ENCODE measurements at places on chromosomes 12 and 14.

DNA sequence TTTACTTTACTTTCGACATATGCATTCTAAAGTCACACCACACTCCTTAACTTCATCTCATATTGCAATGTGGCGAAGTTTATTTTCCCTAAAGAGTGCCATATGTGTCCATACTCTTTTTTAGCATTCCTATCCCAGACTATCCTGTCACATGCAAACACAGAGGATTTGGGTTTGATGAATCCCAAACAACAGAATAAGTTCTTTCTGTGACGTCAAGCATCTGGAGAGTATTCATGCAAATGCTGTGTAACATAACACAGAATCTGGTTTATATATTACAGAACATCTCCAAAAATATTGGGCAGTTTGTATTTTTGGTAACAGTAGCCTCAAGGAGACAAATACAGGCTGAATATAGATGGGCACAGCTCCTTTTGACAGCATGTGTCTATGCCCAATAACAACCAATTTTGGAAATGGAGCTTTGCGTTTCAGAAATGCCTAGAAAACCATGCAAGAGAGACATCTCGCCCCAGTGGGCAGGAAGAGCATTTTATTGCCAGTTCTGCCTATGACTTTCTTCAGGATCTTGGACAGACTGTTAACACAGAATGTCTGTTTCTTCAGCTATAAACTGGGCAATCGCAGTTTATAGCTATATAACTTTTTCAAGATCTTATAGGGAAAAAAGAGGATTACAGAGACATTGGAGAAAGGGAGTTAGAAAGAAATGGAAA is 190.8 kb downstream of the ADAMTS20 start:
- DNase-seq: no peak

DNA sequence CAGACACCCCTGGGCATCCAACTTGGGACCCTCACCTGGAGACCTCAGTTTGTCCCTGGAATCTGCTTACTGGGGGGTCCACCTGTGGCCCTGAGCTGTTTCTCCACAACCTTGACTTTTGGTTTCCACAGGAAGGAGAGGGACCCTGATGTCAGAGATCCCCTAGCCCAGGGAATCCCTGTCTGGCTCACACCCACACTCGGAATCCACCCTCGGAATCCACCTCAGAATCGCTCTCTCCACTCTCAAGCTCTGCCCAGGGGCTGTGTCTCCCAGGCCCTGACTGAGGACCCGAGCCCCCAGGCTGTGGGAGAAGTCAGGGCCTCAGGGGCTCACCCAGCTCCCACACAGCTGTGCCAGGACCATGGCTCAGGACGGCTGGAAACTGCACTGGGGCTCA is 17.4 kb downstream of the LTBP2 start:
- no peak for DNase-seq

DNA sequence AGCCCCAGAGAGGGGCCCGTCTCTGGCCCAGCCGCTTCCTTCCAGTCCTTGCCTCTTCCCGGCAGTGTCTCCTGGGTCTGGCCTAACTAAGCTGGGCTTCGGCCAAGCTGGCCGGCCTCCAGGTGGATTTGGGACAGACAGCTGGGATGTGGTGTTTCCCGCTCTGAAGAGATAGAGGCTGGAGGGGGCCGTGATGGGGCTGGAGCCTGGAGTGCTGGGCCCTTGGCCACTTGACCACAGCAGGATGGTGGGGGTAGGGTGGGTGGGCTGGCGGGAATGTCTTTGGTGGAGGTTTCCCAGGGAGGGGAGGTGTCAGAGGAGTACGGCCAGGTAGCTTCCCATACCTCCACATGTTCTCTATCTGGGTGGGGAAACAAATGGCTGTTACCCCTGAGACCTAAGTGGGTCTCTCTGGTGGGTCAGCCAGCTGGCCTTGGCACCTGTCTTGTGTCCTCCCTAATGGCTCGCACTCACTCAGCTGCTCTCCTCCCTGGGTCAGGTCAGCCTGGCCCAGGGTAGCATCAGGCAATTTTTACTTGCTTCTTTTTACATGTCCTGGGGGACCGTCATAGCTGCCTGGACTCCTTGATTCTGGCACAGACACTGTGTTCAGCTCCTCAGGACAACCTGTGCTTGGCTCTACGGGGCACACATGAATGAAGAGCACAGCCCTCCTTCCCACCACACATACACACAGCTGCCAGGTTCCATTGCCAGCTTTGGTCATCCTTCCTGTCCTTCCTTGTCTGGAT is 19.8 kb upstream of the PGF start:
- no peak for DNase-seq

- DNase-seq: no peak
These were observed 53.7 kb downstream of the FBXL14 start for GRCh38 chr12:1540690-1541089.

- DNase-seq: no peak
These were observed 18.6 kb upstream of the RERGL start for GRCh38 chr12:18108611-18109010.

- peak; percentile 56 for DNase-seq
These were observed 201.9 kb upstream of the FOXN3 start for GRCh38 chr14:89618811-89619551.

DNA sequence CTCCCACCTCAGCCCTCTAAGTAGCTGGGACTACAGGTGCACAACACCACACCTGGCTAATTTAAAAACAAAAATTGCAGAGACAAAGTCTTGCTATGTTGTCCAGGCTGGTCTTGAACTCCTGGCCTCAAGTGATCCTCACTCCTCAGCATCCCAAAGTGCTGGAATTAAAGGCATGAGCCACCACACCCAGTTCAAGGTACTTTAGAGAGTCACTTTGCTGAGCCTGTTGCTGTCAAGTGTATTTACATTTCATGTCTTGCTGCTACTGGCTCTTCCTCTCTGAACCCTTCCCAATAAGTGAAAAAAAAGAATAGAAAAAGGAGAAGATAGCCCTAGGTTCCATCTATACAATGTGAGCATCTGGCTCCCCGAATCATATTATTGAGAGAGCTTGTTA is 38.4 kb downstream of the SLCO1A2 start:
- no peak for DNase-seq

- no peak for DNase-seq
These were observed 63.2 kb downstream of the NAV3 start for GRCh38 chr12:77893918-77894317.

GRCh38 chr12:114815026-114815795 is 131.2 kb upstream of the TBX3 start:
- DNase-seq: no peak

- DNase-seq: no peak
These were observed 101.5 kb downstream of the GPR135 start for GRCh38 chr14:59363531-59364226.

DNA sequence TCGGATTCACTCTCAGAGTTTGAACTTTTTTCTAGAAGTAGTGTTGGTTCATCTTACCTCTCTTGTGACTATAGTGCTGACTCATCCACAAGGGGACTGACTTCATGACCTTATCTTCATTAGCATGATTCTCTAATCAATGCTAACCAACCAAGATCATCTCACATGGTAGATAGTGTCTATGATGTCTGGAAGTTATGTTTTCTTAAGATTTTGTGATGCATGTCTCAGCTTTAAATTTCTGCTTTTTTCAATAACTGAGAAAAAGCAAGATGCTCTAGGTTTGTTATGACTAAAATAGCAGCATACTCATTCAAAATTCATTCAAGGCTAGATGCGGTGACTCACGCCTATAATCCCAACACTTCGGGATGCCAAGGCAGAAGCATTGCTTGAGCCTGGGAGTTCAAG is 12.3 kb upstream of the SLC35E3 start:
- DNase-seq: no peak

DNA sequence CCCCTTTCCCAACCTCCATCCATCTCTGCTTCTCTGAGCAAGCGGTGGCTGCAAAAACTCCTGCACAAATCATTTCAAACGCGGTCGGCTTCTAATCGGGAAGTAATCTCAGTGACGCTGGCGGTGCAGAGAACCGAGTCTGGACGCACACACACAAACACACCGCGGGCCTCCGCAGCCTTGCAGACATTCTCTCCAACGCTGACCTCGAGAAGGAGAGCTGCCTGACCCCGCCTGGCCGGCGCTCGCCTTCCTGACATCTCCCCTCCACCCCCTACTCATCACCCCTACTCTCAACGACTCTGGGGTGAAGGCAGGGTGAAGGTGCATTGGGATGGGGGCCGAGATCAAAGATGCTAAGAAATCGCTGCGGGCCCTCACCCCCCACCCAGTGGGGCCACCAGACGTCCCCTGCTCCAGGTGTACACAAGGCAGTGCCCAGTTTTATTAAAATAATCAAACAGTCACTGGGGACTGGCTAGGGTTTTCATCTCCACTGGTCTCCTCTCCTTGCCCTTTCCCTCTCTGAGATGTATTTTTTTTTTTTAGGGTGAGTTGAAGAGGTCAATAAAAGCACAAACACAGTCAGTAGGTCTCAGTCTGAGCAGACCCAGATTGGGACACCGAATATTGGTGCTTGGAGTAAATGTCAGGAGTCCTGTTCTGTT is 506 bp upstream of the TBX5 start:
- no peak for DNase-seq

- DNase-seq: no peak
These were observed 84.7 kb upstream of the RFX4 start for GRCh38 chr12:106498056-106498455.

- DNase-seq: no peak
These were observed 32.6 kb downstream of the AKAP6 start for GRCh38 chr14:32361674-32362073.

GRCh38 chr14:55614304-55614703 is 34.3 kb downstream of the KTN1 start:
- no peak for DNase-seq

GRCh38 chr12:89760783-89761182 is 52.1 kb upstream of the ATP2B1 start:
- DNase-seq: no peak
